ENCODE measurements at places on chromosomes 1 and 21.

- DNase-seq, result no peak
Measured at GRCh38 chr1:26686795-26687194, 9.0 kb upstream of the ARID1A start.

- no peak for DNase-seq
Measured at GRCh38 chr1:93604411-93604810, 77.2 kb downstream of the BCAR3 start.

- no peak for DNase-seq
Measured at GRCh38 chr1:81430955-81431623, 369.6 kb upstream of the ADGRL2 start.

DNA sequence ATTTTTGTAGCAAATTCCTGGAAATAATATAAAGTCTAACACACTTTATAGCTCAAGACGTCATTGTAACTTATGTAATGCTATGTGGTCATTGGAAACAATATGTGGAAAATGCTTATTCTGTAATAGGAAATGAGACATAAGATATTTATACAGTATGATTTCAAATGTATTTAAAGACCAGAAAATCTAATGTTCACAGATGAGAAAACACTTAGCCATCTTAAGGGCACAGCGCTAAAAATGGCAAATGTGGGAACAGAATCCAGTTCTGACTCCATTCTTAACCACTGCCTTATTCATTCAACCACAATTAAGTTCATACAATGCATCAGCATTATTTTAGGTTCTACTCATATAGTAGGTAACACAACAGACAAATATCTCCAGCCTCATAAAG is 12.5 kb downstream of the CSDE1 start:
- DNase-seq, result no peak

DNA sequence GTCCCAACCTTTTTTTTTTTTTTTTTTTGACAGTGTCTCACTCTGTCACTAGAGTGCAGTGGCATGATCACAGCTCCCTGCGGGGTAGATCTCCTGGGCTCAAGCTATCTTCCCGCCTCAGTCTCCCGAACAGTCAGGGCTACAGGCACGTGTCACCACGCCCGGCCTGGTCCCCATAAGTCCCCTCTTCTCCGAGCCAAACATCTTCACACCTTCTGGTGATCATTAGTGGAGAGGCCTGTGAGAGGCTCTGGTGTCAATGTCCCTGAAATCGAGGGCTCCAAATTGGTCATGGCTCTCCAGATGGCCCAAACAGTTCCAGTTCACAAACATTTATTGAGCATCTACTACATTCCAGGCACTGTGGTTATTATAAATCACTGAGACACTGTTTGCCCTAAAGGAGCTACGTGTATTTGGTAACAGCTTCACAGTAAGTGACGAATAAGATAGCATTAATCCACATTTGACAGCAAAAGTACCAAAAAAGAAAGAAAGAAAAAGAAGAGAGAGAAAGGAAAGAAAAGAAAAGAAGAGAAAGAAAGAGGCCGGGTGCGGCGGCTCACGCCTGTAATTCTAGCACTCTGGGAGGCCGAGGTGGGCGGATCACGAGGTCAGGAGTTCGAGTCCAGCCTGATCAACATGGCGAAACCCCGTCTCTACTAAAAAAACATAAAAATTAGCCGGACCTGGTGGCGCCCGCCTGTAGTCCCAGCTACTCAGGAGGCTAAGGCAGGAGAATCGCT is 867 bp upstream of the TIMM17A start:
- no peak for DNase-seq

- no peak for DNase-seq
Measured at GRCh38 chr1:119626841-119627240, 21.2 kb downstream of the ZNF697 start.

DNA sequence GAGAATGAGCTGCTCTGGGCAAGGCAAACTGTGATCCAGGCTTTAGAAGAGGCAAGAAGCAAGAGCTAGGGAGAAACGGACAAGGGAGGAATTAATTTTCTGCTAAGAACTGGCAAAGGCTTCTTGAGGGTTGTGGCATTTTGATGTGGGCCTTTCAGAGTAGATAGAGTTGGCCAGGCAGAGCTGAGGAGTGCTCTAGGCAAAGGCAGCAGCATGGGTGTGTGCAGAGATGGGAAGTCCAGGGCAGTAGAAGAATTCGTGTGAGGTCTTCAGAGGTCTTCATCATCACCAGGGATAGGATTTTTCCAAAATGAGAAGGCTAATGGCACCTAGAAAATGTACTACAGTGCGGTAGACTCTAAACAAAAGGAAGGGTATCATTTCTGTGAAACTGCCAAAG is 237.8 kb downstream of the LTN1 start:
- DNase-seq, result no peak

GRCh38 chr1:74161497-74161896 is 36.5 kb downstream of the LRRIQ3 start:
- no peak for DNase-seq

GRCh38 chr1:67674260-67675011 is 10.6 kb upstream of the GADD45A start:
- no peak for DNase-seq

- DNase-seq, result no peak
Measured at GRCh38 chr1:92961131-92961895, at the start of gene DIPK1A. DIPK1A (minus strand) TSS chr1:92961462; CDS start chr1:92961429, 33 bp downstream.

DNA sequence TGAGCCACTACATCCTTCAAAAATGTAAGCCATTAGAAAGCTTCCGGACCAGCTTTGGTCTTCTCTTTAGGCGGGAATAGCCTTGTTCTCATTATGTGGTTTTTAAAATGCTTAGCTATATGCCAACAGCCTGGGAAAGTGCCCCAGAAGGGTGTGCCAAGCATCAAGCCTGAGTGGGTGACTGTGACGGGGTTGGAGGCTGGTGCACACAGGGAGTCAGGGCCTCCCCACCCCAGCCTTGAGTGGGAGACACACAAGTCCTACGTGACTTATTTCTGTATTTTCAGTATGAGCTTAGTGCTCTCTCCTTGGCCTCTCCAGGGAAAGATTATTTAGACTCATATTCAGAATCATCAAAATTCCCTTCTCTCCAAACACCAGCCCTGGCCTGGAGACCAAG is 9.8 kb downstream of the UBASH3A start:
- DNase-seq, result no peak

DNA sequence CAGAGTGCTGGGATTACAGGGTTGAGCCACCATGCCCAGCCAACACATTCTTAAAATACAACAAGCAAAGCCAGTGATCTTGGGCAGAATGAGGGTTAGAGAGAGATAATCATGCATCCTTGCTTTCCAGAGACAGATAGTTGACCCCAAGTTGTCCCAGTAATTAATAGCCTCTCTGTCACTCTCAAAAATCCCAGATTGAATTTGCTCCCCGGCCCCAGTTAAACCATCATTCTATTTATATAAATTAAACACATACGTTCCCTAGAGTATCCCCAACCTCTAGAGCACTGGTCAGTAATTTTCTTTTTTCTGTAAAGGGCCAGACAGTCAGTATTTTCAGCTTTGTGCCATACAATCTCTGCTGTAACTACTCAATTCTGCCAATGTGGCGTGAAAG is 16.4 kb upstream of the TARDBP start:
- DNase-seq, result no peak
